Right lung (tissue), 10 donors: ENCODE measurements at places on chromosomes 4 and X.

GRCh38 chrX:55697381-55697780 lies 20.2 kb upstream of the RRAGB start:
- DNase-seq: no peak

GRCh38 chrX:70013466-70014381 lies 36.0 kb downstream of the AWAT2 start:
- peak; percentile 26 for DNase-seq

DNA sequence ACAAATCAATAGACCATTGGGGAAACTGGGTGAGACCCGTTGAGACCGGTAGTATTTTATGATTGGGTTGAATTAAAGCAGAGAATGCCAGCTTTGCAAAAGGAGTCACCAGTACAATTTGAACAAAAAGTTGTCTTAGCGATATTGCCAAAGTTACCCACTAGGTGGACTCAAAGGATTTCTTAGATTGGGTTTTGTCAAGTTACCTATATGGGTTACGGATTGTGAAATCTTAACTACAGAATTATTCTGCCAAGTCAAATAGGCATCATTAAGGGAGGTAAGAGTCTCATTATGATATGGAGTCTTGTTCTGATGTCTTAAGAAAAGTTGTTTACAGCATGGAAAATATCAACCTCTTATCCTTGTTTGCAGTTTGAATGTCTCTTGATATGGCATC lies 15.0 kb upstream of the CT47A1 start:
- DNase-seq: no peak

GRCh38 chr4:108209489-108209888 lies 40.8 kb upstream of the LEF1 start:
- DNase-seq: no peak

DNA sequence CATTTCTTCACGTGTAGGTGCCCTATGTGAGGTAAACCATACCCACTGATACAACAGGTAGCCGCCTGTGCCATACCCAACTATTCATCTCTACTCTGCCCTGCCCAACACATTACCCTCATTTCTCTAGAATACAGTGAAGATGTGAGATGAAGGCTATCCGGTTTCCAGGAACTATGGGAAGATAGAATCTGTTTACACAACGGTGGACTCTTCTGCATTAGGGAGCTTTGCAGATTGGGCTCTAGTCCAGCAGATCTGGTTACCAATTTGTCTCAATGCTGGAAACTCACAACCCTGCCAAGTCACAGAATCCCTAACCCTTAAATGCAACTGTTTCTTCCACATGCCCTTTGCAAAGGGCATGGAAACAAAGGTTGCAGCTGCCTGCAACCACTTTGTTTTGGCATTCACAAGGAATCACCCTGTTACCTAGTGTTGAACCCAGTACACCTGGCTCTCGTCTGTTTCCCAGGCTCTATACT lies 6.4 kb upstream of the SLAIN2 start:
- DNase-seq: no peak

- DNase-seq: no peak
Measured at GRCh38 chr4:54937501-54937900, 187.9 kb downstream of the KDR start.

GRCh38 chr4:76201276-76201675 lies 12.3 kb downstream of the SCARB2 start:
- DNase-seq: no peak
